Lower lobe of right lung (tissue), 2 donors: ENCODE measurements at places on chromosomes 1 and 21.

DNA sequence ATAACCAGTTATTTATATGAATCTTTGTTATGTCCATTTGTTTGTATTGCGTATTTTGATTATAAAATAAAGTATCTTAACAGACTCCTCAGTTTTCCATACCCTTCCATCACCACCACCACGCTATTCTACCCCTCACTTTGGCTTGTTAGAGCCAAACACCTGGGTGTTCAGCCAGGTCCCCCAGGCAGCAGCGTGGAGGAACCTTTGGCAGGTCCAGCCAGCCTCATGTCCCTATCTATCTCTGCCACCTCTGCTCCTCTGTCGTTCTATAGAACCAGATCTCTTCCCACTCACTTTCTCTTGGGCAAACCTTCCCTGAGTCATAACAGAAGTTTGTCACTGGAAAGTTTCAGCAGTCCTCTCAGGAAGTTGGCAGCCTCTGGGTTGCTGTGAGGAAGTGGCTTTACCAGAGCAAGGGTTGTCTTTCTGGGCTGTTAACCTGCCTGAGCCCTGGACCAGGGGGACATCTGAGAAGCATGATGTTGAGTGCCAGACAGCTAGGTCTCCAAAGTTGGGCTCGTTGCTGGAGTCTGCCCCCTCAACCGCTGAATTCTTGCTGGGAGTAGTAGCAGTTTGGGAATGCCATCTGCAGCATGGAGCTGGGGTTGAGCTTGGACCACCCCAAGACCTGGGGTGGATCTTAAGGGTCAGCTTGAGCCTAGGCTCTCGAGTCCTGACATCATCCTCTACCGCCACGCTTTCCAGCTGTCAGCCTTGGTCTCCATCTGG, 996 bp upstream of the SH3BGRL3 start:
- no peak for DNase-seq

- no peak for DNase-seq
These were observed 7.4 kb upstream of the MIXL1 start for GRCh38 chr1:226216056-226216455.

GRCh38 chr1:13892198-13892597, 192.2 kb downstream of the PRDM2 start:
- DNase-seq: no peak

DNA sequence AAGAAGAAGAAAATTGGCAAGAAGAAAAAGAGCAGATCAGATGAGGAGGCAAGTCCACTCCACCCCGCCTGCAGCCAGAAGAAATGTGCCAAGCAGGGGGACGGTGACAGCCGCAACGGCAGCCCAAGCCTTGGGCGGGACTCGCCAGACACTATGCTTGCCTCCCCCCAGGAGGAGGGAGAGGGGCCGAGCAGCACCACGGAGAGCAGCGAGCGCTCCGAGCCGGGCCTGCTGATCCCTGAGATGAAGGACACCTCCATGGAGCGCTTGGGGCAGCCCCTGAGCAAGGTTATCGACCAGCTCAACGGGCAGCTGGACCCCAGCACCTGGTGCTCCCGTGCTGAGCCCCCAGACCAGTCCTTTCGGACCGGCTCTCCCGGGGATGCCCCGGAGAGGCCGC, 9.0 kb upstream of the SLC25A34 start:
- no peak for DNase-seq

DNA sequence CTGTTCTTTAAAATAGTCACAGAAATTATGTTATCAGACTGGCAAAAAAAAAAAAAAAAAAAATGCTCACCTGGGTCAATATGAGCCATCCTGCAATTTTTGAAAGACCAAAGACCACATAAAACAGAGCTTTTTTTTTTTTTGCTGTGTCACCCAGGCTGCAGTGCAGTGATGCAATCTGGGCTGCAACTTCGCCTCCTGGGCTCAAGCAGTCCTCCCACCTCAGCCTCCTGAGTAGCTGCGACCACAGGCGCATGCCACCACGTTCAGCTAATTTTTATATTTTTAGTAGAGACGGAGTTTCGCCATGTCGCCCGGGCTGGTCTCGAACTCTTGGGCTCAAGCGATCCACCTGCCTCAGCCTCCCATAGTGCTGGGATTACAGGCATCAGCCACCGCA, 62.8 kb downstream of the RGS13 start:
- no peak for DNase-seq

GRCh38 chr1:41673806-41674205, 189.3 kb upstream of the EDN2 start:
- DNase-seq: no peak

DNA sequence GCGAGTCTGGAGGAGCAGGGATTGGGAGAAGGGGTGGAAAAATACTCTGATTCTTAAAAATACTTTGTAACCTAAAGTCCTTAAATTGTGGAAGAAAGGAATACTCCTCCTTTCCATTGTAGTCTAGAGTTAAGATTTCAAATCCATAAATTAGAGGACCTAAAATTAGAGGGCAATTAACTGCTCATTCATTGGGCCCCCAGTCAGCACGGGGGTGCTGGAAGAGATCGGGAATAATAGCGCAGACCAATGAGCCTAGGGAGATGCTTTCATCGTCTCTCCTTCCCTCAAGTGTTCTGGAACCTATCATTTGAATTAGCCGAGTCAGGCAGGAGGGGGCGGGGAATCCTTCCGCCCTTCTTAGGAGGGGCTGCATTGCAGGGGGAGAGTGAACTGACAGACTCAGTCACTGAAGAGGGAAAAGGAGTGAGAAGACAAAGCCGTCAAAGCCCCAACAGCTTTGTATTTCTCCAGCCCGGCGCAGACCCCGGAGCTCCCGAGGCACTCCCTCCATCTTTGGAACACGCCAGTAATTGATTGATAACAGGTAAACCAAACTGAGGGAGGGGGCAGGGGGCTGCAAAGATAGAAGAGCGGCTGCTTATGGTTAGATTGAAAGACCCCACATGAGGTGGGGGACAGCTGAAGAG, at the start of gene MLLT11:
TSS of gene MLLT11 (plus strand) at position 391 of the 650 bp plus-strand sequence. CDS start 6,828 bp downstream, outside the sequence.
- DNase-seq: no peak

DNA sequence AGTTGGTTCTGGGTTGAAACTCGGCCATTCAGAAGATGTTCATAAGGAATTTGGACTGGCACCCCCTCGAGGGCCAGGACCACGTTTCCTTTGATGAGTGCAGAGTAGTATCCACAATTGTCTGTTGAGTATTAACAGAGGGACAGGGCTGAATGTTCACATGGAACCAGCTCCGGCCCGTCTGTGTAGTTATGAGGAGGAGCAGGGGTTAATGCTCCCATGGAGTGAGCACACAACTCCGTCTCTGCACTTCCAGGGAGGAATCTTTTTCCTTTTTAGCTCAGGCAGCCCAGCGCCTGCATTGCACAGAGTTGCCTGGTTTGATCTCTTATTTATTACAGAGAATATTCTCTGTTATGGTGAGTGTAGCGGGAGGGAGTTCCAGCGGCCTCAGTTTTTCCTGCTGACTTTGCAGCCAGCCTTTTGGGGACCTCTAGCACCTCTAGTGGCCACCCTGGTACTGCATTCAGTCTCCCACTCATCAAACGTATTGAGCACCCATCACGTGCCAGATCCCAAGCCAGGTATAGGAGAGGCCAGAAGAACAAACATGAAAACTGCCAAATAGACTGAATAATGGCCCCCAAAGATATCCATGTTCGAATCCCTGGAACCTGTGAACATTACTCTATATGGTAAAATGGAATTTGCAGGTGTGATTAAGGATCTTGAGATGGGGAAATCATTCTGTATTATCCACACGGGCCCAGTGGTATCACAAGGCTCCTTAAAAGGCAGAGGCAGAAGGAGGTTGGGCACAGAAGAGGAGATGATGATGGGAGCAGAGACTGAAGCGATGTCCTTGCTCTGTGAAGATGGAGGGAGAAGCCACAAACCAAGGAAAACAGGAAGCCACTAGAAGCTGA, 167.7 kb upstream of the CSF3R start:
- DNase-seq: peak; percentile 63

GRCh38 chr1:172926070-172926469, 124.7 kb downstream of the TNFSF18 start:
- no peak for DNase-seq

DNA sequence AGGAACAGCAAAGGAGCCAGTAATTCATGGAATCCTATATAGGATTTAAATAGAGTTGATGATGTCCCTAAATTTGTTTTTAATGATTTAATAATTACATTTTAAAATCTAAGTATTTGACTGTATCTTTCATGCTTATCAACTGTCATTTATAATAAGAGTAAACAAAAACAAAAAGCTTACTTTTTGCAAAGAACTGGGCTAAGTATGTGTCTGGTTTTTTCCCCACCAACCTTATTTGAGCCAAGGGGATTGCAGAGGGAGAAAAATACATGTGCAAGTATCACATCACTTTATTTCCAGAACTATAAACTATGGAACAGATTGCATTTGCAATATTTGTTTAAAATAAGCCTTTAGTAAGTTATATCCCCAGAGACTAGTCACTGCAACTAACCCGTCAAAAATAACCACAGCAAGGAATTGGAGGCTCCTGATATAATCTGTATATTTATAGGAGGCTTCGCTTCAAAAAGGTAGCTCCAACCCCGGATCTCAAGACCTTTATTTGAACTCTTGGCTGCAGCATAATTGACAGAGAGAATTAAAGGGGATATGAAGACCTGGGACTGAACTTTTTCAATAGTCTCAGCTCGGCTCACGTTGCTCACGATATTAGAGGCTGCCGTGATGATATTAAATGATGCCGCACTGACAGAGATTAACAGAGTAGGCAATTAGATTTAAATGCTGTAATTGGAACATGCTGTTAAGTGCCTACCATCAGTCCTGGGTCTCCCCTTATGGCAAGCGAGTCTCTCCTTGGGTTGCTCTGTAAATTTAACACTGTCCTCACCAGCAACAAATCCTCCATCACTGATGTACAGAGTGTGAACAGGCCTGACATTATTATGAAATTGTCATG, 329.1 kb upstream of the NFIA start:
- DNase-seq: no peak

DNA sequence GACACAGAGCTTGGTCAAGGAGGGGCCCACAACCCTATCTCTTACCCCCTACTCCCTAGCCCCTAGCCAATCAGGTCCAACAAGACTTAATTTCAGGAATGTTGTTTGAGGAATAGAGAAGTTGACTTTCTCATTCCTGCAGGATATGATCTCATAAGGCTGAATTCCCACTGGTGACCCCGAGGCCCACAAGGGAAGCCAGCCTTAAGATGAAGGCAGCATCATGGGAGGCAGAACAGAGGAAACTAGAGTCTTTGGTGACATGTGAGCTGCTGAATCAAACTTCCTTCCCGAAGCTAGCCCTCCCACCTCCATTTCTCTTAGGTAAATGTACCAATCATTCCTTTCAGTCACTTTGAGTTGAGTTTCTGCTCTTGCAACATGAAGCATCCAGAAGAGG, 9.1 kb upstream of the PDIK1L start:
- DNase-seq: no peak

- peak; percentile 93 for DNase-seq
These were observed at the start of gene ATP1B1 for GRCh38 chr1:169106095-169106920. Gene ATP1B1 (plus strand): TSS chr1:169106690. CDS start chr1:169106830, 140 bp downstream.

DNA sequence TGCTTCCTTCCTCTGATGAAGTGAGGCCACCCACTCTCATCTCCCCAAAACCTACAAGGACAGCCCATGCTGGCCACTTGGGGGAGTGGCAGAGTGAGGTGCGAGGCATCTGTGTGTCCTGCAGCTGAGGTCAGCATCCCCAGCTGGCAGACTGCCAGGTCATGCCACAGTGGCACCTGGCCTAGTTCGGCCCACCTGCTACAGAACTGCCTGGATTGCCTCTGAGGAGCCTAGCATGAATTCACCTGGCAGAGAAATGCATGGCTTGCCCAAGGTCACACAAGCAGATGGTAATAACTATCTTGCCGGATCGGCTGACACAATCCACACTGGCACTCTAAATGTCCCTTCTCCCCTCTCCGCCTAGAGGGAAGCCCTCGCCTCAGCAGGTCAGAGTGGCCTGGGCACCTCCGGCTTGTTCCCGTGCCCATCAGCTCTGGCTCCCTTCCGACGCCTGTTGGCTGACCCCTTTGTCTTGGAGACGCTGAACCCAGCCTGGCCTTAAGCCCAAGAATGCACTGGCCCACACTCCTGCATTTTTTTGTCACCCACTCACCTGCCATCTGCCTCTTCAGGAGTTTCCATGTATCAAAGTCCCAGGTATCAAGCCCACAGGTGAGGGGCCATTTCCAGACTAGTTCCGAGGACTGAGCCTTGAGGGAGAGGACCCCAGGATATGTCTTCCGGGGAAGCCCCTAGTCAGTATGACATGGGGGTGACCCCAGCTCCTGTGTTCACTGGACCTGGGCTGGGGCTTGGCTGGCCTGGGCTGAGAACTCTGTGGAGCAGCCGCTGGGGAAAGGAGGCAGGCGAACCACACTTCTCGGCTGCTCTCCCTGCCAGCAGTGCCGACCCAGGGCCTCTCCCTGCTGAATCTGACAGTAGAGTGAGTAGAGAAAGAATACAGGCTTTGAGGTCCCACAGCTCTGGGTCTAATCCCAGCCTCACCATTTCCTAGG, 21.7 kb downstream of the ECE1 start:
- no peak for DNase-seq

- no peak for DNase-seq
These were observed 41.8 kb upstream of the PIGC start for GRCh38 chr1:172485626-172486025.

DNA sequence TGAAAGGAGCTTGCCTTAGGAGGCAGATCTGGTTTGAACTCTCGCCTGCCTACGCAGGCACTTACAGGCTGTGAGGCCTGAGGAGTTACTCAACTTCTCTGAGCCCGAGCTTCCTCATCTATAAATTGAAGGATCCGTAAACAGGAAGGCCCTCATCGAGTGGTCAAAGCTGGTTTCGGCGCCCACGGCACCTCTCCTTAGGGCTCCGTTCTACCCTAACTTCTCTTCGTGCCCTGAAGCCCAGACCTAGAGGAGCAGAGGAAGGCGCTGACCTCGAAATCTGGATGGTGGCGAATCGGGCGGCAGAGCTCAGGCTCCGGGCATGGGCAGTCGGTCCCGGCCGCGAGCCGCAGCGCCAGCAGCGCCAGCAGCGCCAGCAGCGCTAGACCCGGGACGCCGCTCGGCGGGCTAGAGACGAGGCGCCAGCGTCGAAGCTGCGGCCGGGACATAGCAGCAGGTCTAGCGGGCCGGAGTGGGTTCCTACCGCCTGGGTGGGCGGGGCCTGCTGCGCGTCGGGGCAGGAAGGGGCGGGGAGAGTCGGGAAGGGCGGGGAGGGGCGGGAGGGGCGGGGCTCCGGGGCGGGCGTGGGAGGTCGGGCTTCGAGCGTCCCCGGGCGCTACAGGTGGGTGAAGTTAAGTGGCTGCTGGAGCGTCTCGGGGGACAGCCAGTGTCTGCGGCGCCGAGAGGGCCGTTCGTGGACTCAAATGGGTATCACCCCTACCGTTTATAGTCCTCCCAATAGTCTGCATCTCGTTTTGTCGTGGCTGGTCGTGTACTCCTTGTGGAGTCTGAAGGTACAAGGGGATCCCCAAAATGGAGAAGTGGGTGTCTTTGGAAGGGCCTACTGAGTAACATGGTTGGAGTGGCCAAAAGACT, at the start of gene CTBS:
TSS of gene CTBS (minus strand) at position 474 of the 876 bp plus-strand sequence. CDS start at position 449, 25 bp downstream.
- DNase-seq: peak; percentile 93

GRCh38 chr1:95701450-95702173, 467.6 kb downstream of the RWDD3 start:
- DNase-seq: peak; percentile 29

- DNase-seq: no peak
These were observed 102.1 kb downstream of the SNX7 start for GRCh38 chr1:98763488-98764150.

GRCh38 chr21:16372586-16372985, 642.8 kb downstream of the USP25 start:
- DNase-seq: no peak
